ENCODE measurements at places on chromosomes 7 and 10.
A peak's percentile ranks its signal among the peaks of the same experiment; 100 is the strongest.

DNA sequence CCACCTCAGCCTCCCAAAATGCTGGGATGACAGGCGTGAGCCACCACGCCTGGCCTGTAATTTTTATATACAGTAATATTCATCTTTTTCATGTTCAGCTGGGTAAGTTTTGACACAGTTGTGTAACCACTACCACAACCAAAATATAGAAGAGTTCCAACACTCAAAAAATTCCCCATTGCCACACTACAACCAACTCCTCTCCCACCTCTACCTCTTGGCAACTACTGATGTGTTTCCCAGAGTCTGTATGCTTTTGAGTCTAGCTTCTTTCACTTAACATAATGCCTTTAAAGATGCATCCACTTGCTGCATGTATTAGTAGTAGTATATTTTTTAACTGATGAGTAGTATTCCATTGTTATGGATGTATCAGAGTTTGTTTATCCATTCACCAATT, 90.7 kb downstream of the SRPK2 start:
- DNase-seq, result no peak

DNA sequence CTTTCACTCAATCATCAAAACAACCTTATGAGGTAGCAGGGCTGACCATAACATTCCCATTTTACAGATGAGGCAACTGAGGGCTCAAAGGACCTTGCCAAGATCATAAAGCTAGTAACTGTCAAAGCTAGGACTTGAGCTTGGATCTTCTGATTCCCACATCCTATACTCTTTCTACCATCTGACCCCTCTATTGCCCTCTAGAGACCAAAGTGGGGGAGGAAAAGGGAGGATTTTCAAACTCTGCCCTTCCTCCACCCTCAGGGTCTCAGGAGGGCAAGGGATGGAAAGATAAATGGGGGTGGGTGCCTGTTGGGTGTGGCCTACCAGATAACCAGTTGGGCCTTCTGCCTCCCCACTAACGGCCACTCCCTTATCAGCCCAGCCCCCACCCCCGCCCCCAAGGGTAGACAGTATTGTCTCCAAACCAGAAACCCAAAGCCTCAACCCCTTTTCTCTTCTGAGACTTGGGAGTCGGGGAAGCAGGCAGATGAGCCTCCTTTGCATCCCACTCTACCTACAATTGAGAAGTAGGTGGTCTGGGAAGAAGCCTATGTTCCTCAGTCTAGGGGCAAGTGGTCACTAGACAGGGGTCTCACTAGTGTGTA, 7.9 kb downstream of the LDB1 start:
- no peak for DNase-seq

DNA sequence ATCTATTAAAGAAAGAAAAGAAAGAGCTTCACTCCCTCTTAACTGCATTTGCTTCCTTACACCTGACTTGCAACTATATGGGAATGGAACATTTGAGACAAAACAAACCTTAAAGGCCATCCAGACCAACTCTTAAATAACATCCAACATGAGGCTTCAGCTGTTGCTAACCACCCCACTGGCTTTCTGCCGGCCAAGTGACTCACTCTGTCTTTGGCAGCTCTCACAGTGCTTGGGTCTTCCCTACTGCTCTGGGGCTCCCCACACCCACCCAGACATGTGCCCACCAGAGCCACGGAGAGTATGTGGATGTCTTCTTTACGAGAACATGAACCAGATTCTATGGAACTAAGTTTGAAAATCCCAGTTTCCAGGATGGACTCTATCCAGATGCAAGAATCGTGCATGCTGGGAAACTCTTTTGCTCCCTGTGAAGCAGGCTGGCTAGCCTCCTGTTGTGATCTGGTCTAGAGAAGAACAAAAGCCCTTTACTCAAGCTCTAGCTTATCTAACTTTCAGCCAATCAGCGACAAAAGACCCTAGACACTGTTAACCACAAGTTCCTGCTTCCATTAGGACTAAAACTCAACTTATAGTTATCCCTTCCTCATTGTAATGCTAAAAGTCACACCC, 245.7 kb downstream of the TCERG1L start:
- no peak for DNase-seq

DNA sequence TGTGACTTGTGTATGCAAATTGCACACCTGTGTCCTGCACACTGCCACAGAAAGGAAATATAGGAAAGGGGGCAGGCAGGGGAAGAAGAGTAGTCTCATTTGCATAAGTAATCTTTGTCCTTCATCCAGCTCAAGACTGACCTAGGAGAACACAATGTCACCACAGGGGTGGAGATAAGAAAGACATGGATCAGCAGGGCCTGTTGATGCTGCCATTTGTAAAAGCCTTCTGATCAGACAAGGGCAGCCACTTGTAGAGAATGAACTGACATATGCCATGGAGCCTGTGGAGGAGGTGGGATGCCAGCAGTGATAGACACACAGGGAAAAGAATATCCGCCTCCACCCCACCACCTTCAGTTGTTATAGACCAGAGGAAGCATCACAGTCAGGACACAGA, 528.9 kb downstream of the HTR7 start:
- DNase-seq, result no peak

DNA sequence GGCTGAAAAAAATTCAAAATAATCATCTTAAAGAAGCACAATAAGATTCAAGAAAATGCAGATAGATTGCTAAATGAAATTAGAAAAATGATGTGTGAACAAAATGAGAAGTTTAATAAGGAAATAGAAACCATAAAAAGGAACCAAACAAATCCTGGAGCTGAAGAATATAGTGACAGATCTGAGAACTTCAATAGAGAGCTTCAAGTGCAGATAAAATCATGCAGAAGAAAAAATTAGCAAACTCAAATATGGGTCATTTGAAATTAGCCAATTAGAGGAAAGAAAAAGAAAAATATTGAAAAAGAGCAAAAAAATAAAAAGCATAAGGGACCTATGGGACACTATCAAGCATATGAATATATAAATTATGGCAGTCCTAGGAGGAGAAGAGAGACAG, 720.1 kb downstream of the PARD3 start:
- DNase-seq, result no peak

- DNase-seq, result peak; percentile 47
Observed at GRCh38 chr7:95609277-95609971, 13.1 kb upstream of the PDK4 start.

DNA sequence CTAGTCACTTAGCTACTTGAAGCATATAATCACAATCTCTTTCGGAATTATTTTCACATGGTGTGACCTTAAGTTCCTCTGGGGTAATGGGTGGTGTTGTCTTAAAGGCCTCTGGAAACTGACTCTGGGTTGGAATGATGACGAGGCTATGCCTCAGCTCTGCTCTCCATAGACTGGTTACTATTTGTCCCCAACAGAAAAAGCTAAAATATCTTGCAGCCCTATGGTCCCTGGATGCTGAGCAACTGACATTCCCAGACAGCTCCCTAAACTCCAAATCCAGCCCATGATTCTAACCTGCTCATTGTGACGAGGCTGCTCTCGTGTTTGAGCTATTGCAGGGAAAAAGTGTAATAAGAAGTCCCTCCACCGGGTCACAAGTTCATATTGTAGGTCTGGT, 51.6 kb downstream of the HBP1 start:
- no peak for DNase-seq

DNA sequence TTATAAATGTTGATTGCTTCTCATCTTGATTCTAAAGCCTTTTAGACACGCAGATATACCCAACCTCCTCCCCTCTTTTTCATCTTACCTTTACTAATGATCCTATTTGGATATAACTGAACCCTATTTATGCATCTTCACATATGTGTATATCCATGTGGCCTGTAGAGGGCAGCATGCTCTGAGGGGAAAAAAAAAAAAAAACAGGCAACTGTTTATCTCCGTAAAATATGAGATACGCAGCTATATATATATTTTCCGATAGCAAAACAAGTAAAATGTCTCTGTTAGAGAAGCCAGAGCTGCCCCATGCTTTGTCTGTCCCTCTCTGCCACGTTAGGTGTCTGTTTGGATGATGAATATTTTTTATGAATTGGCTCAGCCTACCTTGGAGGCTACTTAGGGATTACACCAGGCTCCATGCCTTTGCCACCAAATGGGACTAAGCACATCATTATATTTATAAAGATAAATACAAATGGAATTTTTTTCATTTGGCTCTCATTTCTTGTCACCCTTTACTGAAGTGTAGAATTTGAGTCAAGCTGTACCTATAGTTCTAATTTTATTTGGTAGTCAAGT, 174.8 kb upstream of the FZD1 start:
- DNase-seq, result peak; percentile 10

- peak; percentile 15 for DNase-seq
Observed at GRCh38 chr10:60305380-60305892, 84.2 kb downstream of the ANK3 start.

DNA sequence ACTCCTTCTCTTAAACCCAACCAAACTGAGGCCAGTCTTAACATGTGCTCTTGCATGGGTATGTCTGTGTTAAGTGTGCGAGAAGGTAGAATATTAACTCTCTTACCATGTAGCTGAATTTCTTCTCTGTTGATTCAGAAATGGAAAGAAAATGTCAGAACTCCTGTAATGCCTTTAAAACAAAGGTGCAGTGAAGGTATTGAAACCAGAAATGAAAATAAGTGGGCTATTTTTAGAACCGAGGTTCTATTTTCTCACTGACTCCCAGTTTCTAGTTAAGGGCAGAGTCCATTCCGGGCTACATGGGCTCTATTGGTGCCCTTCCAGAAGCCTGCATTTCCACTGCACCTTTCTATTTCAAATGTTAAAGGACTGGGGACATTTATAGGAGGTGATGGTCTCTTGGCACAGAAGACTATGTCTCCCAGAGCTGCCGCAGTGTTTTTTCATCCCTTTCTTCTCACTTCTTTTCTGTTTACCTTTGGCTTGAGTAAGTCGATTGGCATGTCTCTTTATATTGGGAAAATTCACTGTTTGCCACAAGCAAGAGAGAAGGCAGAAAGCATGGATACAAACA, 174.9 kb downstream of the LRMDA start:
- no peak for DNase-seq

DNA sequence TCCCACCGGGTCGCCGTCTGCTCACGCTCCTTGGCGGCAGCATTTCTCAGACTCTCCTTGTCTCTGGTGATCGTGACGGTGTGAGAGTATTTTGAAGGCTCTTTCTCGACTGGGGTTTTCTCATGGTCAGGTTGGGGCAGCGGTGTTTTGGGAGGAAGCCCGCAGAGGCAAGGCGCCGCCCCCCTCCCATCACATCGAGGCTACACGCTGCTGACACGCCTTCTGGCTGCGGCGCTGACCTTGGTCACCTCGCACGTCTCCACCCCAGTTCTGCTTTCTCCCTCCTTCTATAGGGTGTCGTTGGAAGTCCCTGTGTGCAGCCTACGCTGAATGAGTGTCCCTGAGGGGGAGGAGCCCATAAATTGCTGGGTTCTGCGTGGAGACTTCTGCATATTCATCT, 55.2 kb downstream of the GLRX3 start:
- no peak for DNase-seq

GRCh38 chr10:93503075-93503474, 6.7 kb downstream of the CEP55 start:
- DNase-seq, result no peak

- no peak for DNase-seq
Observed at GRCh38 chr10:30073767-30074060, 14.3 kb upstream of the JCAD start.

DNA sequence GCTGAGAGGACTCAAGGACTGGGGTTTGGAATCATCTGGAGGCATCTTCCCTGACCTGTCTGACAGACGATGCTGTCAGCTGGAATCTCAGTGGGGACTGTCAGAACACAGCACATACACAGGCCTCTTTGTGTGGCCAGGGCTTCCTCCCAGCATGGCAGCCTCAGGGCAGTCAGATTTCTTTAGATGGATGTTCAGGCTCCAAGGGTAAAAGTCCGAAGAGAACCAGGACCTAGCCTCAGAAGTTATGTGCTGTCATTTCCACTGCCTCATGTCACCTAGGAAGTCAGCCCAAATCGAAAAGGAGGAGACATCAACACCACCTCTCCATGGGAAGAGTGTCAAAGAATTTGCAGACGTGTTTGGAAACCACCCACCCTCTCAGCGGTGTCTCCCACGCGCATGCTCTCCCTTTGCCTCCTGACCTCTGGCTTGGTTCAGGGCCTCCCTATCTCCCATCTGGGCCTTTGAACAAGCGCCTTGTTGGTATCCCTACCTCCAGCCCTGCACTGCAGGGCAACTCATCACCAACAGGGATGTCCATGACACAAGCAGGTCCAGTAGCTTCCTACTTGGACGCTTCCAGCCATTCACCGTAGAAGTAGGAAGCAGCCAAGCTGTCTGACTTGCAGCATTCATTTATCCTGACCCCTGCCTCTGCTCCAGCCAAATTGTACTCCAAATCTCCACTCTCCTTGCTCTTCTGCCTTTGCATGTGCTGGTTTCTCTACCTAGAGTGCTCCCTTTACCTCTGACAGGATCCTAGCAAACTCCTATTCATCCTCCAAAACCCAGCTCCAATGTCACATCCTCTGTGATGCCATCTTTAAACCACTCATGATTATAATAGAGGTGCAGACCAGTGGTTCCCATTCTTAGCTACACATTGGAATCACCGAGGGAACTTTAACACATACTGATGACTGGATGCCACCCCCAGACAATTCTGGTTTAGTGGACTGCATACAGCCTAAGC, 121.6 kb downstream of the OAT start:
- no peak for DNase-seq

GRCh38 chr7:152313831-152314604, 121.8 kb downstream of the KMT2C start:
- peak; percentile 26 for DNase-seq

Data from AG08395 (cell line).